ENCODE measurements at places on chromosomes 2 and 18.

- DNase-seq = no peak
These were observed 2.0 kb upstream of the GAL3ST2 start for GRCh38 chr2:241774419-241775222.

DNA sequence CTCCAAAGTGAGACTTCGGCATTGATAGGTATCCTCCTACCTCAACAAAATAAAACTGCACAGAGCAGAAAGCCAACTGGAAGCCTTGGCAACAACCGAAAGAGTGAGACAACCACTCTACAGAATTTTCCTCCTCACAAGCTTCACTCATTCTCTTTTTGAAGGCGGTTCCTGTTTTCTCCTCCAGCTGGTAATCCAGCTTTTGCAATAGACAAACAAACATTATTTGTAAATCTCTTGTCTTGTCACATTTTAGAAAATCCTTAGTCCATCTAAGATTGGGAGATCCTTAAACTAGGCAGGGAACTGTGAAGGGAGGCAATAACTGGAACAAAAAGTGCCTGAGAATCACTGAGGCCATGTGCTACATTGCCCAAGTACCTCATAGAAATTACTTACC, 332.4 kb downstream of the BCL11A start:
- DNase-seq = no peak

- no peak for DNase-seq
These were observed 71.7 kb upstream of the CDH2 start for GRCh38 chr18:28248653-28249052.

GRCh38 chr2:26000561-26001082, 18.3 kb upstream of the KIF3C start:
- DNase-seq = no peak

DNA sequence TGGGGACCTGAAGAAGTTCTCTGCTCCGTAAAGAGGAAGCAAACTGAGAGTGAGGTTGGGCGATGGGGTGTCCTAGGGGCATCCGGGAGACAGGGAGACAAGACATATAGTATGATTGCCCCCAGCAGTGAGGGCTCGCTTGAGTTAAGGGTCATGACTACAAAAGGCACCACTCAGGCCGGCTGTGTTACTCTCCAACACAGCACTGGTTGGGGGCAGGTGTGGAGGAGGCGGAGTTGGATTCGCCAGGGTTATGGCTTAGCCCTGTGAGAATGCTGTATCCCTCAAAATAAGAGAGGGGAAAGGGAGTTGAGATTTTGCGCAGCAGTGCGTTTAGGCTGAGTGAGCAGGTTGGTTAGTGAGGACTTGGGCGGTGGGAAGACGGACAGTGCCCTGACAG, 12.0 kb downstream of the DYSF start:
- no peak for DNase-seq

GRCh38 chr2:1234731-1235308, 178.4 kb upstream of the TPO start:
- DNase-seq = no peak

GRCh38 chr18:8081267-8081666, 514.2 kb downstream of the PTPRM start:
- DNase-seq = no peak

- no peak for DNase-seq
These were observed 91.9 kb downstream of the ARL4C start for GRCh38 chr2:234404957-234405356.

GRCh38 chr2:1055014-1055595, 104.5 kb downstream of the SNTG2 start:
- no peak for DNase-seq

DNA sequence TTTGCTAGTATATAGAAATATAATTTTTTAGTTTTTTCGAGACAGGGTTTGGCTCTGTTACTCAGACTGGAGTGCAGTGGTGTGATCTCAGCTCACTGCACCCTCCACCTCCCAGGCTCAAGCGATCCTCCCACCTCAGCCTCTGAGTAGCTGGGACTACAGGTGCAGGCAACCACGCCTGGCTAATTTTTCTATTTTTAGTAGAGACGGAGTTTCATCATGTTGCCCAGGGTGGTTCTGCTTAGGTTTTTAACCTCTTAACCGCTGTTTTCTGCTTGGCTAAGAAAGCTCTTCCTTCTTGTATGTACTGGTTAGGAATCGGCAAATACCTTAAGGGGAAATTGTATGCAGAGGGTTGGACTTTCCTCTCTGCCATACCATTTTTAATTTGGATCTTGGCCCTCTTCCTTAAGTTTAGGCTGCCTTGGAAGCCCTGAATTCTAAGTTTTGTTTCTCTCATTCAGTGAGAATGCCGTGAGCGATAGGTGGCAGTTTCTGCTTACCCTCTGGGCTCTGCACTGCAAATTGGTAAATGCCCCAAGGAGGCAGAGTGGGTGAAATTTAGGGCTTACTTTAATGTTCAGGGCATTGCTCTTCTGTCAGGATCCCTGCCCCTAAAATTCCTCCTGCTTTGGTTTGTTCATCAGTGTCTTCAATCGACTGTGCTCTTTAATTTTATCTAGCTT, 32.3 kb downstream of the EML6 start:
- no peak for DNase-seq

GRCh38 chr2:210199186-210199765, 26.0 kb downstream of the ACADL start:
- no peak for DNase-seq

DNA sequence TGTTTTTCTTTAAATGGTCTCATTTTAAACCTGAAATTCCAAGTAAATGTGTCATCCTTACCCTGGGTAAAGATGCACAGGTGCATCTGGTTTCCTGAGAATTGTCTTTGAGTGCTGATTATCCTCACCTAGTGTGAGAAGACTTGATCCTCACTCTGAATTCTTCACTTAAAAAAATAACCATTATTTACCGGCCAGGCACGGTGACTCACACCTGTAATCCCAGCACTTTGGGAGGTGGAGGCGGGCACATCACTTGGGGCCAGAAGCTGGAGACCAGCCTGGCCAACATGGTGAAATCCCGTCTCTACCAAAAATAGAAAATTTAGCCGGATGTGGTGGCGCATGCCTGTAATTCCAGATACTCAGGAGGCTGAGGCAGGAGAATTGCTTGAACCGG, 9.9 kb upstream of the WNT6 start:
- no peak for DNase-seq

- no peak for DNase-seq
These were observed 6.5 kb downstream of the PIAS2 start for GRCh38 chr18:46910856-46911255.

DNA sequence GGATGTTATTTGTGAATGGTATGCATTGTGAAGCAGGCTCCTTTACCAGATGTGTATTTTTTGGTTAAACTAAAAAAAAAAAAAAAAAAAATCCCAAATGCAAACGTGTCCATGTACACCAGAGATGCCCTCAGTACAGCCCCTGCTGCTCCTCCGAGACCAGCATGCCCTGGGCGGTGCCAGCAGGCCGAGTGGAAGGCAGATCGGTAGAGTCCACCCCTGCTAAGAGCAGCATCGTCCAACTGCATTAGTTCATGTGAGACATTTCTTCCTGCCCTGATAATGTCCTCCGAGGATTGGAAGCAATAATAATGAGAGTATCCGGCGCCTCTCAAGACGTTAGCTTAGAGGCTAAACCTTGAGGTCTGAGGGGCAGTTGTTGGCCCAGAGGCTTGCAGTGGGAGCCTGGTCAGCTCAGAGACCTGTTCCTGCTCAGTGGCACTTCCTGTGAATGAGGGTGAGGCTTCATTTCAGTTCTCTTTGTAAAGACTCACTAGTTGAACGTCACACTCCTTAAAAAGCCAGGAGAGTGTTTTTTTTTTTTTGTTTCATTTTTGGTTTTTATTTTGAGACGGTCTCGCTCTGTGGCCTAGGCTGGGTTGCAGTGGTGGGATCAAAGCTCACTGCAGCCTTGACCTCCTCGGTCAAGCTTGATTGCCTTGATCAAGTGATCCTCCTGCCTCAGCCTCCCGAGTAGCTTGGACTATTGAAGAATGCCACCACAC, 5.6 kb downstream of the SLC66A3 start:
- DNase-seq = no peak

GRCh38 chr2:85539361-85540132, 579 bp downstream of the MAT2A start:
- peak; percentile 69 for DNase-seq

- DNase-seq = no peak
These were observed 37.0 kb downstream of the TPRKB start for GRCh38 chr2:73700131-73700611.

DNA sequence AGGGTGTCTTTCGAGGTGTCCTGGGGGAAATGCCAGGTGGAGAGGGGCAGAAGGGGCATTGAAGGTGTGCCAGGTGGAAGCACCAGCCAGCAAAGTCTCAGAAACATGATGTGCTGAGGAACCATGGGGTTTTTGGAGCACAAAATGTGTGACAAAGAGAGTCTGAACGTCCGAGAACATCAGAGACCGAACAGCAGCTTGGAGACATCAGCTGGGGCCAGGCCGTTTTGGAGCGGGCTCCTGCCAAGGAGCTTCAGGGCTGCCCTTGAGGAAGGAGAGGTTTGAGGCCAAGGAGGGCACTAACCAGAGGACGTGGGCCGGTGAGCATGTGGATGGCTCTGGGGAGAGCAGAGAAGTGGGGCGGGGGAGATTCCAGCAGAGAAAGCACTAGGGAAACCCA, 5.3 kb upstream of the MBP start:
- no peak for DNase-seq

DNA sequence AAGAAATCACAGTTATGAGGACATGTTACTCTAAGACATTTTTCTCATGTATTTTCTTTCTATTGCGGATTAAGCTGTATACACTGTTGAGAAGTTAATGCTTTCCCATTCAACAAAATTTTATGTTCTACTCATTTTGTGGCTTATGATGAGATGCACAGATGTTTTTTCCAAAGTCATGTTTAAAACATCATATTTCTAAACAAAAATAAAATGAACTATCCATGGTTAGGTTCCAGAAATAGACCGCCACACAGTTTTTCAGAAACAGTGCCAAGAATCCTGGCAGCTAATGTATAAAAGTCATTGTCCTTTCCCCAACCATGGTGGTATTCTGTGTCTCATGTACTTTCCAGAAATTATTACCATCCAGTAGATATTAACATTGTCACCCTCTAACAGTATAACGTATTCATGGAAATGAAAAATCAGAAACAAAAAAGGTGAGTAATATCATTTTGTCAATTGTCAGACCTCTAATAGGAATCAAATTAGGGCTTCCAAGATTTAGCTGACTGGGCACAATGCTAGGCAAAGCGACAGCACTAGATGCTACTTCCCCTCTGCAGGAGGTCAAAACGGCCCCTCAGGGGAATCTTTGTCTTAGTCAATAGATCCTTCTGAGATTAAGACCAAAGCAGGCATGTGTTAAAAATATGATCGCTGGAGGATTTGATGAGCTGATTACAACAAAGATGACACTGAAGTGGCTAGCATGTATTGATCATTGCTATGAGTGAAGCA, 54.4 kb upstream of the ZNF397 start:
- DNase-seq = no peak

All from nucleus accumbens (tissue), 56 donors.